ENCODE measurements at places on chromosomes 13 and 19. TPM values are rescaled to one million over a fixed set of nuclear protein-coding genes. Genes with fewer than 3 reads are reported as not detected.

The RXFP2 gene
- total RNA-seq: not detected

The CASP14 gene
- total RNA-seq: not detected

DNA sequence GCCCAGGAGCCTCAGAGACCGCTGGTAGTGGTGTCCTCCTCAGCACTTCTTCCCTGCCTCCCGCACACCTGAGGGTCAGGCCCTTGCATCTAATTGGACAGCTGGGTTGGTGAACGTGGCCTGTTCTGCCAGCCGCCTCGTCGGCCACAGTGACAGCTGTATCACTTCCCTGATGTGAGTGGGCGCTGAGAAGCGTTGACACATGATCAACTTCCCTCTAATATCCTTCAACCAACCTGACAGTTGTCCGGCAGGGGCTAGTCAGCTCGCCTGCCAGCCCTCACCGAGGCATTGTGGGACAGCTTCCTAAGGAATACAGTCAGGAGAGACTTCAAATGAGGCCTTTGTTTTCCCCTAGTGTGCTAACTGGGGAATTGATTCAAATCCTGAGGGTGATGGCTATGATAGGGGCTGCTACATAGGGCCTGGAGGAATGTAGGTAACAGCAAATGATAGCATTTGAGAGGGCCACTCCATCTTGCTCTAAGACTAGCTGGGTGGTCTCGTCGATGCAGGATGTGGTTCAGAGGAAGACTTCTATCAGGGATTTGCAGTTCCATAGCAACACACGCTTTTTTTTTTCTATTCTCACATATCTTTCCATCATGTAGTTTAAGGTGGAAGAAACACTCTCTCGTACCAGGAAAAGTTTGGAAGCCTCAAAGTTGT is 230.8 kb downstream of the TSHZ3 start:
- H3K4me3 ChIP-seq: no peak overlapping the region
- no peaks in the 10 kb centered on the region for H3K36me3 ChIP-seq
- H3K27me3 ChIP-seq: no peaks in the 10 kb centered on the region
- no peaks in the 10 kb centered on the region for H3K4me1 ChIP-seq
- no peak overlapping the region for H3K27ac ChIP-seq

- H3K4me3 ChIP-seq: no peak overlapping the region
- H3K27me3 ChIP-seq: no peaks in the 10 kb centered on the region
- no peaks in the 10 kb centered on the region for H3K36me3 ChIP-seq
- H3K27ac ChIP-seq: no peak overlapping the region
- H3K4me1 ChIP-seq: no peaks in the 10 kb centered on the region
- no peak for DNase-seq
Measured at GRCh38 chr13:113139577-113139976, 17.0 kb downstream of the F10 start.
